Upper lobe of left lung (tissue), 6 donors: ENCODE measurements at places on chromosomes 1 and 21. TPM values are rescaled to one million over a fixed set of nuclear protein-coding genes. Genes with fewer than 3 reads are reported as not detected.

DNA sequence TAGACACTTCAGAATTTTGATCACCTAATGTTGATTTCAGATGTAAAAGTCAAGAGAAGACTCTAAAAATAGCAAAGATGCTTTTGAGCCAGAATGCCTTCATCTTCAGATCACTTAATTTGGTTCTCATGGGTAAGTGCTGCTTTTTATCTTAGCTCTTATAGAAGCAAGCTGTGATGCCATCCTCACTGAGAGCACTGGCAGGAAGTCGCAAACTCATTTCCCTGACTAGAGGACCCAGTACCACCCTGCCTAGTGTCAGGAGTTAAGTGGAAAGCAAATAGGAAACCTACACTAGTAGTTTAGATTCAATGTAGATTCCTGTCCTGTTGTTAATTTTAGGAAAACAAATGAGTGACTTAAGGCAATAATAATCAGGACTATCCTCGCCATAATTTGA, 12.1 kb downstream of the IFNAR2 start:
- no peak for DNase-seq

GRCh38 chr1:153774780-153775457, at the start of gene SLC27A3:
Gene SLC27A3 (plus strand): TSS chr1:153775407. CDS start chr1:153775498, 91 bp downstream.
- DNase-seq: peak; percentile 94

GRCh38 chr1:61851849-61852669, 109.8 kb downstream of the PATJ start:
- DNase-seq: no peak

DNA sequence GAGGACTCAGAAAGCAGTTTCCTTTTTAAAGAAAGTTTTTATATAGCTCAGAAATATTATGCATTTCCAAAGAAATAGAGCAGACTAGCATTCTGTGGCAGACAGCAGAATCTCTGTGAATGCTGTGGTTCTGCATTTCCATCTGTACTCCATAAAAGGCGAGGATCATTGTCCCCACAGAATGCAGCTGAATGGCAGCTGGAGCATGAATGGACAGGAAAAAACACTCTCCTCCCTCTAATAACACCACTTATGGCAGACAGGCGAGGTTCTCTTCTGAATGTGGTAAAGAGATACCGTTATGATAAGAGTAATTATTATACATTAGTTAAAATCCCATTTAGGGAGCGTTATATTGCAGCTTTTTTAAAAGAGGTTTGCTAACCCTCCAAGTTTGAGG, 81.4 kb upstream of the WLS start:
- no peak for DNase-seq

DNA sequence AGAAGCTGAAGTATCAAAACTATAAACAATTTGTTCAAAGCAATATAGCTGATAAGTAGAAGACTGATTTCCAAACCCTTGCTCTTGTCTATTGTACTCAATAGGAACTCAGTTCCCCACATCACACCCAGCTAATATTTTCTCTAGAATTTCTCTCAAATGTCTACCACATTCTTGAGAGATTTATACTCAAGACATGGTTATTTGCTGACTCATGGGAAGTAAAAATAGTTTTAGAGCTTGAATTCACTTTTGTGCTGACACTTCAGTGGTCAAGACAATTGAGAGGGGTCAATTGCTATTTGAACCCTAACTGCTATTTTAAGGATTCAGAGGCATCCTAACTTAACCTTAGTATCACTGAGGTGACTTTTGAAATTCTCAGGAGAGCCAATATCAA, 99.0 kb downstream of the TNNI3K start:
- no peak for DNase-seq

- no peak for DNase-seq
Observed at GRCh38 chr1:92210701-92211100, 7.0 kb upstream of the C1orf146 start.

Gene BLACAT1
- total RNA-seq: 0.94 TPM

DNA sequence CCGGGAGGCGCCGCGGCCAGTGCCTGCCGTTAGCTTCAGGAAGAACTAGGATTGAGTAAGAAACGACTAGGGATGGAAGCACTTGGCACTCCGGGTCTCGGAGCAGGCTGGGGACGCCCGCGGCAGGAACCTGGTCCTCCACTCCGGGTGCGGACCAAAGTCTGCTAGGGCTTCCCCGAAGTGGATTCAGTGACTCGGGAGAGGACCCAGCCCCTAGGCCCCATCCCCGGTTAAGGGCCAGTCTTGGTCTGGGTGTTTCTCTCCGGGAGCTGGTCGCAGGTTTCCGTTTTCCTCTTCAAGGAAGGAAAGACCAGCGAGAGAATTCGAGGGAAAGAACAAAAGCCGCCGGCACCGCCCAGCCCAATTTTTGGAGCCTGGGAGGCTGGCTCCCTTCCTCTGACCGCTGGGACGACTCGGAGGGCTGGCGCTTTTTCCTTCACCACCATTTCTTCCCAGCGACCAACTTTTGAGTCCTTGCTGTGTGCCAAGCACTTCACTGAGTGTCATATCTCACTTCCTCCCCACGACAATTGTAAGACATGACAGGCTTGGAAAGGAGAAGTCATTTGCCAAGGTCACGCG, 16.8 kb upstream of the STMN1 start:
- DNase-seq: peak; percentile 37

Gene URB1
- 23.0 TPM for total RNA-seq

Gene FCN3
- total RNA-seq: 290 TPM

DNA sequence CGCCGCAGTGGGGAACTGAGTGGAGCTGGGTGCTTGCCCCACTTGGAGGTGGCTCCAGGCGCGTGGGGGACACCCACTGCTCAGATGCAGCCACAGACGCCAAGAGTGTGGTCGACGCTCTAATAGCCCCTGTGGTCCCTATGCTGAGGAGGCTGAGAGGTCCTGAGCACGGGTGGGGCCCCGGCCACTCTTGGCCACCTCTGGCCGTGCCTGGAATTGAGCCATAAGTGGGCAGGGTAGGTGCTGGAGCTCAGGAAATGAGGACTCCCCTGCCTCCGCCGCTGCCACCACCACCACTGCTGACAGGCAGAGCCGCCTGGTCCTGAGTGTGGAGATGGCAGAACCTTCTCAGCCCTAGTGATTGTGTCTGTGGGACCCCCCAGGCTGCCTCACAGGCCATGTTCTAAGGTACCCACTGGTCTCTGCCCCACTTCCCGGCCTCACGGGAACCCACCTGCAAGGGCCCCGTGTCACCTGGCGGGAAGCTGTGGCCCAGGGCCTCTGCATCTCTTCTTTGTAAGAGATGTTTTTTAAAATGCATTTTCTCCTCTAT, 34.6 kb upstream of the DIP2A start:
- DNase-seq: no peak

Gene SPATA46
- total RNA-seq: not detected

- DNase-seq: no peak
Observed at GRCh38 chr21:36247316-36248010, 72.5 kb upstream of the MORC3 start.

DNA sequence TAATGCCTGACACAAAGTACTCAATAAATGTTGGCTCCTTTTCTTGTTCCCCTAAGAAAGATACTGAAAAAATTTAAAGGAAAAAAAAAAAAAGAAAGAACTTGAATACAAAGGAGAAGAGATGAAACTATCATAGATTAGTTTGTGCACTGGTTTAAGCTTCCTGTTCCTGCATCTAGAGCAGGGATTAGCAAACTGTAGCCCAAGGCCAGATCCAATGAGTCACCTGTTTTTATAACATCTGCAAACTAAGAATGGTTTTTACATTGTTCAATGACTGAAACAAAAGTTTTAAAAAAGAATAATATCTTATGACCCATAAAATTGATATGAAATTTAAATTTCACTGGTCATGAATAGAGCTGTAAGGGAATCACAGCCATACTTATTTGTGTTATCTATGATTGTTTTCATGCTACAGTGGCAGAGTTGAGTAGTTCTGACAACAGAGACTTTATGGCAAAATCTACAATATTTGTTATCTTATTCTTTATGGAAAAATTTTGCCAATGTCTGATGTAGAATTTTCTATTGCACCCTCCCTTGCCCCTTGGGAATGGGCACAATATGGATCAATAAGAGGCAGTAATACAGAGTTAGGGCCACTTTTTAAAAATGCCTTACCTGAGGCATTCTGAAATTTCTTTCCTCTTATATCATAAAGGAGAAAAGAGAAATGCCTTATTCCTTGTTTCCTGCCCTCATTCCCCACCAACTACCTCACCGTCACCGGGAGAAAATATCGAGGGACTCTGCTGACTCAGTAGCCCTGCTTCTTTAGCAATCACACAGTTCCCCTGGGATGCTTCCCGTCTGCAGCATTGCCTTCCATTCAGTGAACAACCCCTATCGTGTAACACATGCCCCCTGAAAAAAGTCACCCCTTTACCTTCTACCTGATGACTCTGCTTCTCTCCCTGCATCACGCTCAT, 50.6 kb downstream of the WDR64 start:
- no peak for DNase-seq

DNA sequence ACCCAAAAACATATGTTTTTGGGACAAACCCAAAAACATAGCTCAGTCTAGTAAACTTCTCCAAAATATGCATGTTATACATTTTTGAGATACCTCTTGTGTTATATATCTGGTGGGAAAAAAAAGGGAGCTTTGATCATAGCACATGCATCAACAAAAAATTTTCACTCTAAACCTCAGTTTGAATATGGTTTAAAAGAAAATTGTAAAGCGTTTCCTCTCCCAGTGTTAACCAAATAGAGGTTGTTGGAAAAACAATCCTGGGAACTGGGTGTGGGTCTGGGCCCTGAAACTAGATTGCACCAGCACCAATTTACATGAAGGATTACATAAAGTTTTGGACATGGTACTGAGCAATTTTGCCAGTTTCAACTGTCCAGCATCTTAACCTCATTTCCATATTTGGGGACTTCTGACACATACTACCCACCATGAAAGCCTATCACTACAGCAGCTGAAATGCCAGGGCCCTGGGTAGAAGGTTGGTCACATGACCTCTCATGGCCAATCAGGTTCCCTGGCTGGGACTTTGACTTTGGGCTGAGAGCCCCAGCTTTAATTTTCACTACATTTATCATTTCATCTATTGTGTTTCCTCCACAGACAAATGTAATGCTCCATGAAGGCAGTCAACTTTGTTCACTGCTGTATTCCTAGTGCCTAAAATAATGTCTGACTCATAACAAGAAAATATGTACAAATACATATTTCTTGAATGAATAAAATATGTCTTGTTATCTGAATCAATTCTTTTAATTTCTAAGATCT, 150.7 kb downstream of the SETD4 start:
- DNase-seq: no peak

DNA sequence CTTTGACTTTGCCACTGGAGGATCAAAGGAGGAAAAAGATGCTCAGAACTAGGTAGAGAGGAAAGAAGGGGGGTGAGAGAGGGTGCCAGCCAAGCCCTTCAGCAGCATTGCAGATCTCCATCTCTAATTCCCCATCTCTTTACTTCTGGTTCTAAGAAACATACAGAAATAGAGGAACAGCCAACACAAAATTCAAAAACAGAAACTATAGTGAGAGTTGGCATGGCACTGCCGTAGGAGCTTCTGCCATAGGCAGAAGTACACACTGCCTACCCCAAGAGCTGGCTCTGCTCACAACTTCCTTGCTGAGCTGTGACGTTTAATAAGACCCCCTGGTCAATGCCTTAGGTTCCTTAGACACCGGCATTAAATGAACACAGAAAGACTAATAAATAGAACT, 26.6 kb upstream of the RPF1 start:
- DNase-seq: no peak

GRCh38 chr1:219143735-219144134, 29.9 kb upstream of the LYPLAL1 start:
- DNase-seq: no peak

Gene GPR153
- 25.7 TPM for total RNA-seq

GRCh38 chr1:112092656-112093371, 103.3 kb upstream of the KCND3 start:
- DNase-seq: no peak

DNA sequence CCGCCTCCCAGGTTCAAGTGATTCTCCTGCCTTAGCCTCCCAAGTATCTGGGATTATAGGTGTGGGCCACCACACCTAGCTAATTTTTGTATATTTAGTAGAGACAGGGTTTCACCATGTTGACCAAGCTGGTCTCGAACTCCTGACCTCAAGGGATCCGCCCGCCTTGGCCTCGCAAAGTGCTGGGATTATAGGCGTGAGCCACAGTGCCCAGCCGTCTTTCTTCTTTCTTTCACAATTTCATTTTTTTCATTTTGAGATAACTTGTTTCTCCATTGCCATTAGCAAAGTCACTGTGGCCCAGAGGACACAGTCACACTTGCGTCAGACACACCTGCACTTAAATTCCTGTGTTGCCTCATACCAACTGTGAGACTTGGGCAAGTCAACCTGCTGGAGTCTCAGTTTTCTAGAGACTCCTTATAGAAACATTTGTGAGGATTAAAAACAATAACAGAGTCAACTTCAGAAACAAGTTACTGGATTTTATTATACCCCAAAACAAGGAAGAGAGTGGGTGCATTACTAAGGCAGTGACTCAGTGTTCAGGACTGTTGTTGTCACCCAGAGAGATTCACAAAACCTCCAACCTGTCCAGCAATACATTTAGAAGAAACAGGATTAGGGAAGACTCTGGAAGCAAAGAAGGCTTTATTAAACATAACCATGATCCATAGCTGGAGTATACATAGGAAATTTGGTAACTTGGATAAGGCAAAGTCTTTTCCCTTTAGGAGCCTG, 2.6 kb downstream of the TEDDM1 start:
- no peak for DNase-seq
